ENCODE measurements at places on chromosomes 13 and 19.

- no peak for DNase-seq
Measured at GRCh38 chr13:29520671-29521070, 74.8 kb downstream of the SLC7A1 start.

DNA sequence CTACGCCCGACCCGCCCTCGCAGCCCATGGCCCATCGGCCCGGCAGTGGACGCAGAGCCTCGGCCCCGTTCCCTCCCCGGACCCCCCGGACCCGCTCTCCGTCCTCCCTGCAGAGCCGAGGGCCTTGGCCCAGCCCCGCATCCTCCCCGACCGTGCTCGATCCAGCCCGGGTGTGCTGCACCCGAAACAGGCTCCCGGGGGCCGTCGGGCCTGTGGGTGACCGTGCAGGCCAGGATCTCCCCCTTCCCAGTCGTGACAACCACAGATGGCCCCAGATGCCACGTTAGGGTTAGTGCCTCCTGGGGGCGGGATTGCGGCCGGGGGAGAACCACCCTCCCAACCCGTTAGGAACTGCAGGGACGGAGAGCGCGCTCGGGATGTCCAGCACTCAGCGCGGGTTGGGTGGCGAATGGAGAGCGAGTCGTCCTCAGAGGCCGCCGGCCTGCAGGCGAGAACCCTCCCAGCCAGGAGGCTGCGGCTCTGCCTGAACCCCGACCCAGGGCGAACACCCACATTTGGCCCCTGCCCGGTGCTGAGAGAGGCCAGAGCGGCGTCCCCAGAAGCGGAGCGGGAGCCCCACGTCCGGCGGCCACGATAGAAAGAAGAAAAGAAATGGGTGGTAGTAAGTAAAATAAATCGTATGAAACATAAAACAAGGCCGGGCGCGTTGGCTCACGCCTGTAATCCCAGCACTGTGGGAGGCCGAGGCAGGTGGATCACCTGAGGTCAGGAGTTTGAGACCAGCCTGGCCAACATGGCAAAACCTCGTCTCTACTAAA, 6.7 kb upstream of the MADCAM1 start:
- no peak for DNase-seq

DNA sequence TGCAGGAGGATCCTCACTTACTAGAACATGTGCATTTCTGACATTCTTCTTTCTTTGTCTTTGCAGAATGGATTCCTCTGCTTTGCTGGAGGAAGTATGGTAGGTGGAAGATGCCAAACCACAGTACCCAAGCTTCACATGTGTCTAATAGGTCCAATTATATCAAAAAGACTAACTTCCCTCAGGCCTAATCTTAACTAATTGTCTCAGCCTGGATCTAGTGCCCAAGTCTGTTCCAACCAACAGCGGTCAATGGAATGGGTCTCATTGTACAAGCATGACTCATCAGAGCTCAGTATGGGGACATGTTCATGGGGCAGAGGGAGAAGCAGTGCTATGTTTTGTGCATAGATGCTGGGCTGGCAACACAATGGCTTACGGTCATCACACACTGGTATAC, 81.6 kb upstream of the CSNK1A1L start:
- DNase-seq = no peak

DNA sequence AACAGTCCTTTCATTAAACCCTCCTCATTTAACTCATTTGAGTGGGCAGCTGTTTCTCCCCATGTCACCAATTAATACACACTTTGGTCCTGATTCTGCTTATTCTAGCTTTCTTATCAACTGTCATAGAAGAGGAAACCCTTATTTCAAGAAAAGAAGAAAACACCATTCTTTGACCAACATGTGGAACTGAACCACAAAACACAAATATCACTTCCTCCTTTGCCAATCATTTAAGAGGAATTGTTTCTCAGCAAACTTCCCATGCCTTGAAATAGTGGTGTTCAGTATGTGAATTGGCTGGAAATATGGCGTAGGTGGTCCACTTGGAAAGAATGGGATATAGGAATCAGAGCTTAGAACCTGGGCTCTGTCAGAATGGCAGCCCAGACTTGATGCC, 20.4 kb downstream of the MBD3L2B start:
- no peak for DNase-seq

GRCh38 chr19:485583-486236, 10.6 kb upstream of the MADCAM1 start:
- no peak for DNase-seq

All from effector memory CD4-positive, alpha-beta T cell (primary cell).